ENCODE measurements at places on chromosomes 7 and 10. TPM values are rescaled to one million over a fixed set of nuclear protein-coding genes. Genes with fewer than 3 reads are reported as not detected.

Gene GIMAP2
- 8.1 TPM for total RNA-seq

Gene OGDHL
- 99.8 TPM for total RNA-seq

Gene DPP6
- 55.6 TPM for total RNA-seq

Gene CASTOR2
- 10.5 TPM for total RNA-seq

Gene SP8
- total RNA-seq, result not detected

Gene LRIT1
- not detected for total RNA-seq

Gene RPS24
- total RNA-seq, result 1,889 TPM

Gene MUC12
- not detected for total RNA-seq

Gene CYP2C8
- 1.6 TPM for total RNA-seq

Gene NANOS1
- 16.7 TPM for total RNA-seq

Gene OR6B1
- total RNA-seq, result not detected

Gene FOXI2
- total RNA-seq, result not detected

Gene TMEM196
- not detected for total RNA-seq

Gene GNG11
- 43.4 TPM for total RNA-seq

Gene PAPSS2
- 25.5 TPM for total RNA-seq

Gene OPN1SW
- total RNA-seq, result not detected

Gene DPY19L1
- 15.5 TPM for total RNA-seq

Gene IFIT2
- total RNA-seq, result 3.4 TPM

Gene PRPS1L1
- not detected for total RNA-seq

Gene CFAP70
- 11.3 TPM for total RNA-seq

Data from thyroid gland (tissue), 4 donors.